ENCODE measurements at places on chromosomes 1 and 21. TPM values are rescaled to one million over a fixed set of nuclear protein-coding genes. Genes with fewer than 3 reads are reported as not detected.

GRCh38 chr21:31931644-31932469, 59.0 kb downstream of the HUNK start:
- H3K27me3 ChIP-seq, result no peaks in the 10 kb centered on the region
- H3K36me3 ChIP-seq, result no peaks in the 10 kb centered on the region
- H3K4me1 ChIP-seq, result no peaks in the 10 kb centered on the region

DNA sequence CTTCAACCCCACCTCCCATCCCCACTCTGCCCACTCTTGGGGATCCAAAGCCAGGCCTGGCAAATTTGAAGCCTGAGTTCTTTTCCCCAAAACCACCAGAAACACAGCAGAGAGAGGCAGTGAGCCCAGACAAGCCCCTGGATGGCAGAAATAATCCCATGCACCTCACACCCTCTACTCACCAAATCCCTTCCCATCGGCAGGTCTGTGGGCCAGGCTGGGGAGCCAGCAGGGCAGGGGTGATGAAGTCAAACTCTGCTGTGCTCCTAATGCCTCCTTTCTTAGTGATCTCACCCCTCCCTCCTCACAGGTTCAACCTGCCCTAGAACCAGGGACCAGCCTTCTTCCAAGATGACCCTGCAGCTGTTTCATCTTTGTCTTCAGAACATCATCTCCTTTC, 72.4 kb downstream of the GLIS1 start:
- H3K4me1 ChIP-seq, result no peaks in the 10 kb centered on the region
- no peak for DNase-seq
- no peaks in the 10 kb centered on the region for H3K27me3 ChIP-seq
- no peaks in the 10 kb centered on the region for H3K36me3 ChIP-seq

Gene FOXD3
- 1.2 TPM for total RNA-seq

GRCh38 chr21:34877485-34878128, 171.5 kb downstream of the RUNX1 start:
- peaks cover 46% of the 10 kb centered on the region for H3K4me1 ChIP-seq
- no peak overlapping the region for H3K4me3 ChIP-seq
- H3K36me3 ChIP-seq, result peaks cover 49% of the 10 kb centered on the region
- DNase-seq, result peak; percentile 92

GRCh38 chr21:21279193-21279901, 281.1 kb downstream of the NCAM2 start:
- H3K27me3 ChIP-seq, result no peaks in the 10 kb centered on the region
- no peaks in the 10 kb centered on the region for H3K36me3 ChIP-seq
- H3K27ac ChIP-seq, result no peak overlapping the region
- no peaks in the 10 kb centered on the region for H3K4me1 ChIP-seq
- no peak for DNase-seq
- no peak overlapping the region for H3K4me3 ChIP-seq

Gene FGR
- total RNA-seq, result 8.8 TPM

Gene PLEKHG5
- total RNA-seq, result 9.8 TPM

DNA sequence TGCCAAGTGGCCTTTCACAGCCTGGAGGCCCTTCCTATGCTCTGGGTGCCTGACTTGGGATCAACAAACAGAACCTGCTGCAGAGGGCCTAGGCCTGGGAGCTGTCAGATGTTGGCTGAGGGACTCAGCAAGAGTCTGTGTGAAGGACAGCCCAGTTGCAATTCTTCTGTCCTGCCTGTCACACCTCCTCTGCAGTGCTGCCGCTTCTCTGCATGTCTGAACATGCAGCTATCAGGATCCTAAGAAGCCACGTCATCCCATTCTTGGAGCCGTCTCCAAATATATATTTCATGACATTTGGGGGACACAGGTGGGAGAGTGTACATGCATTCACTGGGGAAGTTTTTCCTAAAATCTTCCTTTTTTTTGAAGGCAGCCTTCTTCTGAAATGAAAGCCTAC, 8.6 kb downstream of the FCAMR start:
- H3K27ac ChIP-seq, result no peak overlapping the region
- H3K4me1 ChIP-seq, result no peaks in the 10 kb centered on the region
- H3K36me3 ChIP-seq, result no peaks in the 10 kb centered on the region
- DNase-seq, result no peak
- H3K4me3 ChIP-seq, result no peak overlapping the region

Gene CELF3
- 39.1 TPM for total RNA-seq

DNA sequence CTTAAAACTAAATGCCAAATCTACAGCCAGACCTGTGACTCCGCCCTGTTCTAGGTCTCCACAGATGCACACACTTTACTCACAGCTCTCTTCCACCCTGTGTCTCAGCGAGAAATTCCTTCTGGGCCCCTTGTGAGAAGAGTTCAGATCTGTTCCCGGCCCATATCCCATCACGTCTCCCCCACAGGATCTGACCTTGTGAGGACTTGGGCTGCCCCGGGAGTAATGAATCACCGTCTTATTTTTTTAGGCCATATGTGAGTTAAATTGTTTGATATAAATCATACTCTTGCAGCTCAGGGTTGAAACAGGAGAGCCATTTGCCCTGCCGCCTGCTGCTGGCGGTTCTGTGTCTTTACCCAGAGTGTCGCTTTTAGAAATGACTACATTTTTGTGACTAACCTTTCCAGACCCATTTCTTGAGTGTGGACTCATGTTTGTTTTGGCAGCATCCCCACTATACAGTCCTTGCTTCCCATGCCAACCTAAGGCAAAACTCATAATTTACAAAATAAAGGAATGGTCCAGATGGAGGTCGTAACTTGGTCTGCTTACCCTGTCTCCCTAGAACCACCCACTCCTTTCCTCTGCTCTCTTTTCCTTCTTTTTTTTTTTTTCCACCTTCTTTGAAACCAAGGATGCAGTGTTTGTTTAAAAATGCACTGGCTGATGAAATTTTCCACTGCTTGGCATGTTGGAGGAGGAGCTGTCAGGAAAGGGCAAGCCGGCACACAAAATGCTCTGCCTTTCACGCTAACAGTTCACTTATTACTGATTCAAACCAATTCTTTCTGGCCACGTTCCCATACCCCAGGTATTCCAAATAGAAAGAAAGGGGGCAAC, 98.0 kb upstream of the C1orf105 start:
- peak overlapping the region; percentile 55 for H3K27ac ChIP-seq
- peak overlapping the region; percentile 15 for H3K4me3 ChIP-seq
- H3K27me3 ChIP-seq, result no peaks in the 10 kb centered on the region
- H3K4me1 ChIP-seq, result peaks cover 33% of the 10 kb centered on the region

Gene LTN1
- 20.3 TPM for total RNA-seq

Gene SIM2
- total RNA-seq, result 15.6 TPM

Gene OR2G3
- not detected for total RNA-seq

Gene ASPM
- 4.6 TPM for total RNA-seq

Gene TSPAN1
- 52.1 TPM for total RNA-seq

Gene S100A3
- not detected for total RNA-seq

GRCh38 chr1:8017495-8018197, 8.5 kb downstream of the ERRFI1 start:
- peak overlapping the region; percentile 52 for H3K27ac ChIP-seq
- H3K4me1 ChIP-seq, result peaks cover 43% of the 10 kb centered on the region
- H3K4me3 ChIP-seq, result no peak overlapping the region
- H3K36me3 ChIP-seq, result peaks cover 19% of the 10 kb centered on the region
- H3K27me3 ChIP-seq, result no peaks in the 10 kb centered on the region
- peak; percentile 55 for DNase-seq

- peak overlapping the region; percentile 34 for H3K4me3 ChIP-seq
- H3K4me1 ChIP-seq, result peaks cover 23% of the 10 kb centered on the region
- DNase-seq, result peak; percentile 81
Measured at GRCh38 chr1:156625436-156626078, 6.3 kb downstream of the HAPLN2 start.

Gene FCRLA
- not detected for total RNA-seq

DNA sequence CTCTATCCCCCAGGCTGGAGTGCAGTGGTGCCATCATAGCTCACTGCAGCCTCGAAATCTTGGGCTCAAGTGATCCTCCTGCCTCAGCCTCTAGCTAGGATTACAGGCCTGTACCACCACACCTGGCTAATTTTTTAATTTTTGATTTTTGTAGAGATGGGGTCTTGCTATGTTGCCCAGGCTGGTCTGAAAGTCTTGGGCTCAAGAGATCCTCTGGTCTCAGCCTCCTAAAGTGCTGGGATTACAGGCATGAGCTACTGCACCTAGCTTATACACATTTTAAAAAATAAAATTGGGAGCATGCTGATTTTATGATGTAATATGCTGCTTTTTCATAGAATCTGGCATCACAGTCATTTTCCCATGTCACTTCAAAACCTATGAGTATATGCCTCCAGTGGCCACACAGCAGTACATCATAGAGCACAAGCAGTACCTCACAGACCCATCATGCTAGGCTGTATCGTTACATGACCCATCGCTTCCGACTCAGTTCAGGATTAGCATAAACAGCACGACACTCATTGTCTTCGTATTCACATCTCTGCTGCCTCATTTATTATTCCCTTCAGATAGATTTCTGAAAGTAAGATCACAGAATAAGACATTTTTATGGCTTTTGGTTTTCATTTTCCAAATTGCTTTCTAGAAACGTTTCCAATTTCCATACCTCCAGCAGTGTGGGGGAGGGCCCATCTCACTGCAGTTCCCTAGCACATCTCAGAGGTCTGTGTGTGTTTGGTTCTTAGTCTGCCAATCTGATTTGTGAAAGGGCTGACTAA, 35.9 kb upstream of the CCSAP start:
- H3K4me1 ChIP-seq, result no peaks in the 10 kb centered on the region
- H3K27me3 ChIP-seq, result no peaks in the 10 kb centered on the region
- H3K27ac ChIP-seq, result no peak overlapping the region
- no peak overlapping the region for H3K4me3 ChIP-seq
- DNase-seq, result no peak

- peak; percentile 80 for DNase-seq
- peak overlapping the region; percentile 94 for H3K27ac ChIP-seq
- no peaks in the 10 kb centered on the region for H3K36me3 ChIP-seq
- H3K27me3 ChIP-seq, result no peaks in the 10 kb centered on the region
Measured at GRCh38 chr1:45686015-45686287, 382 bp downstream of the GPBP1L1 start.

Gene HCRTR1
- not detected for total RNA-seq

DNA sequence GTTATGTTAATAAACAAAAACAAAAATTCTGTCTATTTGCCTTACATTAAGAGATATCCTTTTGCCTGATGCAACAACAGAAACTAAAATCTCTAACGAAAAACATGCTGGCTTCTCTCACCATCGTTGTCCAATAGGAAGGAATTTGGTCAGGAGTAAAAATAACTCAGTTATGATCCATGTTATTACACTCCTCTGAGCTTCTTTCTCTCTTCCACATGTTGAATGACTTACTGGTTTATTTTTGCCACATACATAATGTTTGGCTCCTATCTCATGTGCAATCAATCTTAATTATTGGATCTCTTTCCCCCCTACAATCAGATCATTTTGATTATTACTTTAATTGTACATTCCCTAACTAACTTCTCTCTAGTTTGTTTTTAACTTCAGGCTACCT, 688.4 kb downstream of the USP25 start:
- DNase-seq, result peak; percentile 33
- no peak overlapping the region for H3K4me3 ChIP-seq
- H3K4me1 ChIP-seq, result no peaks in the 10 kb centered on the region
- no peak overlapping the region for H3K27ac ChIP-seq
- H3K27me3 ChIP-seq, result no peaks in the 10 kb centered on the region
- H3K36me3 ChIP-seq, result no peaks in the 10 kb centered on the region

Gene PEX14
- total RNA-seq, result 12.8 TPM

Gene IFI16
- 31.4 TPM for total RNA-seq

- no peaks in the 10 kb centered on the region for H3K36me3 ChIP-seq
- no peaks in the 10 kb centered on the region for H3K27me3 ChIP-seq
- H3K4me1 ChIP-seq, result peaks cover 39% of the 10 kb centered on the region
- peak; percentile 51 for DNase-seq
Measured at GRCh38 chr1:184838504-184838951, 83.9 kb upstream of the EDEM3 start.

DNA sequence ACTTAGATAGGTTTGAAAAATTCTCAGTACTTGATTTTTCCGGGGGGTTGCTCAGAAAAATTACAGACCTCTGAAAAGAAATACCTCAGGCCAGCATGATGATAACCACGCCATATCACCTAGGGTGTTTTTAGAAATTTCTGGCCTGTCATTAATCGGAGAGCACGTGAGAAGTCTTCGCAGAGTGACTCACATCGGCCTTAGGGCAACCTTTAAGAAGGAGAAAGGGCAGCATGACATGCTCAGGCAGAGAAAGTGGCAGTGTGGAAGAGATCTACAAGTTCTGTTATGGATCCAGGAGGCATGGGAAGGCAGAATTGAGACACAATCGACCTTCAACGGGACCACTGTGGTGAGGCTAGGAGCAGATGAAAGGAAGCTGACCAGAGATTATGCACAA, 506.3 kb downstream of the LMO4 start:
- no peak for DNase-seq
- H3K4me3 ChIP-seq, result no peak overlapping the region
- H3K36me3 ChIP-seq, result no peaks in the 10 kb centered on the region
- H3K27ac ChIP-seq, result no peak overlapping the region
- no peaks in the 10 kb centered on the region for H3K4me1 ChIP-seq
- no peaks in the 10 kb centered on the region for H3K27me3 ChIP-seq

DNA sequence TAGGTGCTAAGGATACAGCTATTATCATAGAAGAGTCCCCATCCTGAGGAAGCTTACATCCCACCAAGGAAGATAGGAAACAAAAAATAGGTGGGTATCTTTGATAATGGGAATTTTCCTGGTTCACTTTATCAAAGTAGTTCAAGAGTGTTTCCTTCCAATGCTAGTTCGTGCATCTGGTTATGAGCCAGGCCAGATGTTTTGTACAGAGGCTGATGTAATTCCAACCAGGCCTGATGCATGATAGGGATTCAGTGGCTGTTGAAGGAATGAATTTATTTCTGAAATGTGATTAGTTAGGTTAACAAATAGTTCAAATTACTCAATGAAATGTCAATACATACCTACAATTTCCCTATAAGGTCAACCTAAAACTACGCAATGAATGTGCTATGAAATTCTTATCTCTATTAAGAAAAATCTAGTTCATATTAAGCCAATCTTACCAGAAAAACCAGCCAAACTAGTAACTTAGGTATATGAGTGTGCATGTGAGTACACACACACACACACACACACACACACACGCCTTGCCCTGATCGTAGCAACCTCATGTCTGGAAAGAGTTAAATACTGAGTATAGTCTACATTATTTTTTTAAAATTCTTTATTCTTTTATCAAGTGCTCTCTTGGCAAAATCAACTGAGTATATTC, 9.5 kb upstream of the ZBTB18 start:
- H3K4me1 ChIP-seq, result peaks cover under 1% of the 10 kb centered on the region
- H3K27ac ChIP-seq, result no peak overlapping the region
- H3K27me3 ChIP-seq, result no peaks in the 10 kb centered on the region

- no peak overlapping the region for H3K27ac ChIP-seq
- H3K4me1 ChIP-seq, result no peaks in the 10 kb centered on the region
- H3K27me3 ChIP-seq, result no peaks in the 10 kb centered on the region
- no peak for DNase-seq
- peaks cover 8% of the 10 kb centered on the region for H3K36me3 ChIP-seq
Measured at GRCh38 chr1:174605198-174605597, 157.4 kb downstream of the GPR52 start.

DNA sequence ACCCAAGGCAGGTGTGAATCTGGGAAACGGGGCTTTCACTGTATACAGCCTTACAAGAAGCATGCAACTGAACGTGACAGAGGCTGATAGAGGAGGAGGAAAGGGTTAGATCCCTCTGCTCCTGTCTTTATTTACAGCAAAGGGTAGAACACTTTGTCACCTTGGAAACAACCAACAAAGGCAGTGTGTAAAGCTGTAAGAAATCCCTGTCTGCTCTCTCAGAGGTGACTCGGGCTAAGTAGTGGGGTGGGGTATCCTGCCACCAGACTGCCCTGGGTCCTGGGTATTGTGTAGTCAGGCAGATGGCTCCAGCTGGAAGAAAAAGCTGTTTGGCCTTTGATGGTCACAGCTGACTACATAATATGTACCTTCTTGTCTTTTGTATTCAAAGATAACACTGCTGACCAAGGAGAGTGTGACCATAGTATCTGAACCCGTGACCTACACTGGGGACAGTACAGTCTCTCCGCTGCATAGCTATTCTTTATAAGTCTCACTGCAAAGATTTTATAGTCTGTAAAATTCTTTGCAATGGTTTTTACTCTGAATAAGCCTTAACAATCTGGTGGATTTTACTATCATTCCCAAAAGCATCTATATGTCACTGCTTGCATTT, 22.1 kb upstream of the POU2F1 start:
- H3K4me1 ChIP-seq, result no peaks in the 10 kb centered on the region
- no peak for DNase-seq
